ENCODE measurements at places on chromosomes 12 and 14.

DNA sequence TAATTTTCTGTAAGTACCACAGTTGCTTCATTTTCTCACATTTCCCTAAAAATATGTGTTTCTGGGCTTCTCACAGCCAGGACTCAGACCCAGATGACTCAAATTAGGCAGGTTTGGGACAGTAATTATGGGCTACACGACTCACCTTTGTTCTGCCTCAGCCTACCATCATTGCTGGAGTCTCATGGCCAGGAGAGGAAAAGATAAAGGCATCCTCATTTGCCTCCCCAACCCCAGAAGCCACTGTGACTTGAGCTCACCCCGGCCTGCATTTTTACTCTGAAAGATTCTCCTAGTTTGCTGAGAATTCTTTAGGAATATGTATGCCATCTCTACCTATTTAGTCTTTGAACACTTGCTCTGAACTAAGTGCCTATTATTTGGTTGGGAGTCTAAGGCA lies 207.8 kb downstream of the PAWR start:
- DNase-seq = no peak

GRCh38 chr12:3661028-3661427 lies 91.9 kb downstream of the CRACR2A start:
- DNase-seq = no peak

DNA sequence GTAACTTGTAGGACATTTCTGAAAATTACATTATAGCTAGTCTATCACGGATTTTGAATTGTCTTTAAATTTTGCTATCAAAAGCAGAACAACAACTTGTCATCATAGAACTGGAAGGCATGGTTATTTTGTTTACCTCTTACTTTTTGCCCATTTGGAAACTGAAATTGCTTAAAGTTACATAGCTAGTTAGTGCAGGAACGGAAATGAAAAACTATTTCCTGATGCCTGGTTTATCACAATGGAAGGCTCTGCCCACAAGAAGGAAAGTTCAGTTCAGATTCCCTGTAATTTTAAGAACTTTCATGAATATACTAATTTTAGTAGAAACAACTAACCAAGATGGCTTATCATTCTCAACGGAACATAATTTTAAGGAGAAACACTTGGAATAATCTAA lies 427.7 kb downstream of the RAD51B start:
- no peak for DNase-seq

DNA sequence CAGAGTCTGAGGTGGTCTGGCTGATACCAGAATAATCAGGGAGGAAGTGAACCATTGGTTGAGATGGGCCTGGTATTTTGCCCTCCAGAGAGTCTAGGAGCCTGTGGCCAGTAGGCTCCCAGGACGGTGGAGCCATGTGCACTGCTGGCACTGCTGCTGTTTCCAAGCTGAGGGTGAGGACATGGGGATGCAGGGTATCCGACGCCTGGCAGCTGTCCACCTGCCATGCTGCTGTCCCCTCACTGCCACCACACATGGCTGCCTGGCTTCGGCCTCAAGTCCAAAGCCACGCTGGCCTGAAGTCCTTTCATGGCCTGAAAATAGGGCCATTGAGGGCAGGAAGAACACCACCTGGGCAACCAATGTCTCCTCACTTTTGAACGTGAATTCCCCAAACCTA lies 8.6 kb downstream of the CACNA1C start:
- no peak for DNase-seq

GRCh38 chr12:43981726-43982125 lies 145.8 kb downstream of the TMEM117 start:
- DNase-seq = no peak

DNA sequence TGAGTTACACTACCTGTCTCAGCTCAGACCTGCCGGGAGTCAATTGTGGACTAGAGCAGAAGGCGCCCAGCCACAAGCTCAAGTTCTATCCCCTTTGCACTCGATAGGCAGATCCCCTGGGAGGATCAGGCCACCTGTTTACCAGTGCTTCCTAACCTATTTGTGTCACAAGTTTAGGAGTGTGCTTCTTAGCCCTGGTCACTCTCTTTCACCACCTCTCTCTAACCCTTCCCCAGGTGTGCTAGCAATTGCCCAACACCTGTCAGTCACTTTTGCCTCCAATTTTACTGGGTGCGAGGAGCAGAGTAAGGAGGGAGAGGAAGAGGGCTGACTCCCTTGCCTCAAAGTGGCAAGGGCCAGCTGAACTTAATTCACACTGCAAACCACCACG lies 745 bp upstream of the NAA30 start:
- DNase-seq = no peak

All from fibroblast of upper back skin (primary cell).